ENCODE measurements at places on chromosomes 7 and 10.

DNA sequence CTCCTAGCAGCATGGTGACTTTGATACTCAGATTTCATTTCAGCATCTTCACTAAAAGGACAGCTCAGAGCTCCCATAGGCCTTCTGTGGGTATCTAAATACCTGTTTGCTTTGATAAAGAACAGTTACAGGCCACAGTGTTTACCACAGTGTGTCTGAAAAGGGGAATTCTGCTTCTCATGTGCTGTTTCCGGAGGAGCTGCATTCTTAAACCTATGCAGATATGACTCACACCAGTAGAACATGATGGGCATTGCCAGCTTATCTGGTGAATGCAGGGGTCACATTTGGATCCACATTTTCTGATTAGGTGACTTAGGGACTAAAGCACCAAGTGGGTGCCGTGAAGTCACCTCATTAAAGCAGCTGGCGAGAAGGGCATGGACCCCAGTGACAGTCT lies 52.6 kb downstream of the TRRAP start:
- no peak for DNase-seq

DNA sequence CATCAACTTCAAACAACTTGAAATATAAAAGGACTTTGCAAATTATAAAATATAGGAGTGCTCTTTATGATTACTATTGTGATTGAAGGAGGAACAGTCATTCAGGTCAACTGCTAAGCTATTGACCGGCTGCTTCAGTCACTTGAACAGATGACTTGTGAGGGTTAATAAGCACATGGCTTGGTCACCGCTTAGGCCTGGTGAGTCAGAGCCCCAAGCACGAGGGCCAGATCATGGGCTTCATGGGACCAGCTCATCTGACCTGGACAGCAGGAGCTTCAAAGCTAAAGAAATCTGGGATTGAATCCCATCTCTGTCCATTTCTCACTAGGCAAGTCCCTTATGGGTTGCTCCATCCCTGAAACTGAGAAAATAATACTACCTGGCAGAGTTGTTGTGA lies 60.4 kb upstream of the ADO start:
- no peak for DNase-seq

GRCh38 chr10:100631192-100631591 lies 95.4 kb downstream of the HIF1AN start:
- no peak for DNase-seq

DNA sequence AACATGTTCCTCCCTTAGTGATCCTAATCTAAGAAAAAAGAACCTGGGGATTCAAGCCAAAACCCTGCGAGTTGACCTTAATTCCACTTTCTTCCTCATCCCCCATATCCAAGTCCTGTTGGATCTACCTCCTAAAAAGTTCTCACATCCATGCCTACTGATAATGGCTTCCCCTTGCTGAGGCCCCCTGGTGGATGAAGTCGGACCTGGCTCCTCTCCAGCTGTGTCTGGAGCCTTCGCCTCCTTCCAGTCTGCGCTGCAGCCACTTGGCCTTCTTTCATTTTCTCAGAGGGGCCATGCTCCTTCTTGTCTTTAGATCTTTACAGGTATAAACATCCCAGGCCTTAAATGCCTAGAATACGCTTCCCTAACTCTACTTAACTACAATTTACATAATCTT lies 8.1 kb downstream of the PDE1C start:
- DNase-seq = peak; percentile 66

- no peak for DNase-seq
Measured at GRCh38 chr7:24343614-24344013, 59.6 kb downstream of the NPY start.

DNA sequence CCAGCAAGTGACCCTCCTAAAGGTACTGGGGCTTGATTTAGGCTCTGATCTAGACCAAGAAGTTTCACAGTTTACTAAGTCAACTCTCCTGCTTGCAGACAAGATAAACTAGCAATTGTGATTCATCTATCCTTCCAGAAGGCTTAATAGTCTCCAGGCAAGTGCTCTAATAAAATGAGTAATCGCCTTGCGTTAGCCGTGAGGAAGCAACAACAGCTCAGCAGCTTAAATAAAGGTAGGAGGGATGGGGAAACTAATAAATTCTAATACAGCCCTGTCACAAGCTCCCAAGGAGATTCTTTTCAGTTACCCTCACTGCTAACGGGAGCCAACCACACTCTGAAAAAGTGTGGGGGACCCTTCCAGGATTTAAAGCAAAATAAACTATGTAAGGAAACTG lies 48.4 kb downstream of the FRMD4A start:
- no peak for DNase-seq

GRCh38 chr10:118776033-118776432 lies 21.3 kb upstream of the CACUL1 start:
- DNase-seq = no peak

- DNase-seq = no peak
Measured at GRCh38 chr10:51162002-51162401, 87.7 kb downstream of the PRKG1 start.

- DNase-seq = no peak
Measured at GRCh38 chr7:121557034-121557892, 161.2 kb upstream of the FAM3C start.

DNA sequence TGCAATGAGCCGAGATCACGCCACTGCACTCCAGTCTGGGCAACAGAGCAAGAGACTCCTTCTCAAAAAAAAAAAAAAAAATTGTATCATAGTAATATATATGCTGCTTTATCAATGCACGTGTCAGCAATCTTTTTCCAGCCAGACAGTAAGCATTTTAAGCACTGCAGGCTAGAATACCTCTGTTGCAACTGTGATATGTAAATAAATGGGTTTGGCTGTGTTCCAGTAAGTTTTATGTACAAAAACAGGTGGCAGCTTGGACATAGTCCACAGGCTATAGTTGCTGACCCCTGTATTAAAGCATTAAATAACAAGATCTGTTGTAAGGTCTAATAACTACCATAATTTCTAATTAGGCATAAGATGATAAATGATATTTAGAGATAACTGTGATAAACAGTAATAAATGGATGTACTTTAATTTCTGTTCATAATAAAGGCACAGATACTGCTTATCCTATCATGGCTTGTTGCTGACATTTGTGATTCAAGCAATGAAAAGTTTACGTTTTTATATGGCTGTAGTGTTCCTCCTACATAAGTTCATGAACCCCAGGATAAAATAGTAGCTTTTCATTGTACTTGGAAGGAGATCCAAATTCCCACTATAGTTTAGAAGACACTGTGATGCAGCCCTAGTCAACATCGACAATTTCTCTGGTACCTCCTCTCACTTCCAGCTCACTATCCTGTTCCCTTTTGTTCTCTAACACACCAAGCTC lies 161.4 kb downstream of the ELMO1 start:
- DNase-seq = no peak

GRCh38 chr10:110686949-110687348 lies 42.8 kb downstream of the RBM20 start:
- no peak for DNase-seq

- DNase-seq = no peak
Measured at GRCh38 chr7:33649476-33650441, 255.6 kb upstream of the BMPER start.

DNA sequence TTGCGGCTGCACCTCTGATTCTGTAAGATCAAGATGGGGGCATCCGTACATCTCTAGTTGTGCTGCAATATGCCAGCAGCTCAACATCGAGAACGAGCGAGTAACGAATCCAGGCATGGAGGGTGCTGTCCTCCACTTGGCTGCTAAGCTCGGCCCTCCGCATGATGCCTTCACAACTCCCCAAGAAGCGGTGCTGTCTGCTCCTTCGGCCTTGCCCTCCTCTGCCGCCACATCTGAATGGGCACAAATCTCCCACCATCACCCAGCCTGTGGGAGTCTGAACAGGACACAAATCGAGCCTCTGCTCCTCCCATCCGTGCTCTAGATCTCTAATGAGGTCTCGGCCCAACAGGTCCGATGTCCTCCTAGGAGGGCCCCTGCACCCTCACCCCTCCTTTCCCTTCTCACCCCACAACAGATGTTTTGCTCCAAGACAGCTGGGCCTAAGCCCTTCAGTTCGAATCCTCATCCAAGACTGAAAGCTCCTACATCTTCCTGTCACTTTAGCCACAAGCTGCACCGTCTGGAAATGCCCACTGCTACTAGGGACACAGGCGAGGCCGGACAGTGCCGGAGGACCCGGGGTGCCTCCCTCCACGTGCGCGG lies 86.7 kb downstream of the ZNF33B start:
- DNase-seq = no peak

- DNase-seq = no peak
Measured at GRCh38 chr10:22453948-22454591, 108.8 kb downstream of the SPAG6 start.

GRCh38 chr7:154672659-154673415 lies 330.1 kb downstream of the PAXIP1 start:
- DNase-seq = no peak

GRCh38 chr7:34928052-34928451 lies 109.2 kb downstream of the DPY19L1 start:
- DNase-seq = no peak

DNA sequence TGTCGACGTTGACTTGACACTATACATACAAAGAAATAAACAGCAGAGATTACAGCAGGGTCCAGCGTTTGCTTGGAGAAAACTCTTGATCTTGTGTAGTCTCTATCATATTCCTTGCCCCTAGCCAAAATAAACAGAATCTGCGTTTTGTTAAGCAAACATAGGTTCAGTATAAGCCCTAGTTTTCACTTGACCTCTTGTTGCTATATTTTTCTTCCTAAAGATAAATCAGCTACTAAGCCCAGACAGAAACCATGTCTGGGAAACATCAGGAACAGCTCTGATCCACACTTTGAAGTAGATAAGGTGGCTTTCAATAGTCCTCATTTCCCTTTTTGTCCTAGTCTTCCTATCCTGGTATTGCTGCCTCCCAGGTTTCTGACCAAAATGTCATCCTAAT lies 328.2 kb upstream of the MAGI2 start:
- no peak for DNase-seq

GRCh38 chr10:12656518-12657142 lies 307.3 kb downstream of the CAMK1D start:
- no peak for DNase-seq

DNA sequence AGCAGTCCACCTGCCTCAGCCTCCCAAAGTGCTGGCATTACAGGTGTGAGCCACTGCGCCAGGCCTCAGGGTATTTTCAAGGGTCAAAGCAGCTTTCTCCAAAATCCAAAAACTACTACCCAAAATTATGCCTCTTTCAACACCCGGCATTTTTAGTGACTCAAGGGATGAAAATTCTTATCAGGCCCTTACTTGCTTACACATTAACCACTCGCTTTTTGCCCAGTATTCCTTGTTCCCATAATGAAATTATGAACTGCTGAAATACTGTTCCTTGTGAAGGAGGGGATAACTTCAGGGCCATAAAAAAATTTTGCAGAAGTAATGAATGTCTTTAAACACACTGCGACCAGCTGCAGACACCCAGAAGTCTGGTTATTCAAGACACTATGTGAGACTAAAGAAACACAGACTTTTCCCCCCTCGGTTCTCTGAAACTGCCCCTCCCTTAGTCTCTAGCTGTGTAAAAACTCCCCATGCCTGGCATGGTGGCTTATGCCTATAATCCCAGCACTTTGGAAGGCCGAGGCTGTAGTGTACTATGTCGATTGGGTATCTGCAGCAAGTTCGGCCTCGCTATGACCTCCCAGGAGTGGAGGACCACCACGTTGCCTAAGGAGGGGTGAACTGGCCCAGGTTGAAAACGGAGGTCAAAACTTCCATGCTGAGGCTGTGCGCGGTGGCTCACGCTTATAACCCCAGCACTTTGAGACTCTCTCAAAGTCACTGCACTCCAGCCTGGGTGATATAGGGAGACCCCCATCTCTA lies 12.0 kb downstream of the FXYD4 start:
- peak; percentile 45 for DNase-seq

DNA sequence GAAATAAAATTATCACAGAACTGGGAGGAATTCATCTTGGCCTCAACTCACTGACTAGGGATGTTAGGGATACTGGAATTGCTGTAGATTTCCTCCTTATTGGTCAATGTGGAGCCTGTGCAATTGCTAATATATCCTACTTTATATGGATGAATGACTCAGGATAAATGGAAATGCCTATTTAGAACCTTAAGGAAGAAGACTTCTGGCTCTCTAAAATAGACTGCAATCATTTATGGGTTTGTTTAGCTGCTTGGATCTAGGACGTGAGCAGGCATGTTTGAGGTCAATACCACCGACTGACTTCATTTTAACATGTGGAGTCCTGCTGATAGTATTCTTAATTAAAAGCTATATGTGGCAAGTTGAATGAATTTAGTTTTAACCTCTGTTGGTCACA lies 1040.1 kb upstream of the LRRN3 start:
- no peak for DNase-seq

GRCh38 chr10:36129051-36129450 lies 487.0 kb upstream of the FZD8 start:
- no peak for DNase-seq

DNA sequence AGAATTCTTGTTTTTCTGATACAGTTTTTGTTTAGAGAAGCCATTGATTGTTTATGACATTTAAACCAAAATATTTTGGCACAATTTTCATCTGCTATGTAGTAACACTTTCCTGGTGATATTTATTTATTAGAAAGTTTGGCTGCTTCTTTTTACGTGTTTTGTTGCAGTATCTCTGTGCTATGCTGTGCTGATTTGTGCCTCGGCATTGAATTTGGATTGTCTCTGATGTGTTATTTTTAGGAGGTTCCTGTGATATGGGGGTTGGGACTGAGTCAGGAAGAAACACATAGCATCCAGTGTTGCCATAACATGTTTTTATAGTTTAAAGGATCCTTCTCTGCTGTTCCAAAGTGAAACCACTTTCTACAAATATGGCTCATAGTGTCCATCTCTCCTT lies 1197.7 kb upstream of the LRRN3 start:
- no peak for DNase-seq

GRCh38 chr10:74179111-74179710 lies 28.2 kb downstream of the ADK start:
- no peak for DNase-seq

All from sigmoid colon (tissue), 7 donors.